ENCODE measurements at places on chromosomes 12 and 14.

- no peak for DNase-seq
These were observed 7.4 kb downstream of the MAP4K5 start for GRCh38 chr14:50524731-50525515.

DNA sequence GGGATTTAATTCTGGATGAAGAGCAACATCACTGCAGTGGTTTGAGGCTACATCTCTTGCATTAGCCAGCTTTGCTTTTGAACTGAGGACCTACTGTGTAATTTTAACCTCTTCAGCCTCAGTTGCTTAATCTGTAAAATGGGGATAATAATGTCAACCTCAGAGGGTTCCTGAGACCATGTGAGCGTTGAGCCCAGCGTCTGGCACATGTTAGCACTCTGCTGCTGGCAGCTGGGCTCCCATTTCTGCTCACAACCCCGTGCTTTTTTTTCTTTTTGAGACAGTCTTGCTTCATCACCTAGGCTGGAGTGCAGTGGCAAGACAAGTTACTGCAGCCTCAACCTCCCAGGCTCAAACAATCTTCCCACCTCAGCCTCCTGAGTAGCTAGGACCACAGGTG is 31.6 kb downstream of the TESC start:
- no peak for DNase-seq

DNA sequence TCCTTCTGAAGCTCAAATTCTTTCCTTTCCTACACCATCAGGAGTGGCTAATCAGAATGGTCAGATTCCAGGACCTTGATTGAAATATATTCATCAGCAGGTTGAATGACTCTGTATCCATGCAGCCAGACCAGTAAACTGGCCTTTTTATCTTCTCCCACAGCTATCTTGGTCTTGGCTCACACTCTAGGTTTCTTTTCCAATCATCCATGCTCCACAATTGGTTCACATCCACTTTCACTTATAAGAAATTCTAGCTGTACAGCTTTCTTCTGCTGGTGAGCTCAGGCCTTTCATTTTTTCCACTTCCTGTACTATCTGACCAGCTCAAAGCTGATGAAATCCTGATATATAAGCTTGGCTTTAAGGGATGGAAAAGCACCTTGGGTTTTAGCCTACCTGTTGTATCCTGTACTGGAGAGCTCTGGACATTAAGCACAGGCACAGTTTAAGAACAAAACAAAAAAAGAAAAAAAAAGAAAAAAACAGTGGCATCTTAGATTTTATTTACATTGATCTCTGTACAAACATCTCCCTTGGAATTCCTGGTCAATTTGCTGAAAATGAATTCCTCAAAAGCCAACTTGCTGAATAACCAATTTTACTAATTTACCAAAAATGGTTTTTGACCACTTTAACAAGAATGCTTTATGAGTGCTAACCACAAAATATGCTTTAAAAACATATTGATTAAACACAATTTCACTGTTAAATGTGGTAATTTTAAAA is 91.6 kb upstream of the PAWR start:
- DNase-seq = no peak

DNA sequence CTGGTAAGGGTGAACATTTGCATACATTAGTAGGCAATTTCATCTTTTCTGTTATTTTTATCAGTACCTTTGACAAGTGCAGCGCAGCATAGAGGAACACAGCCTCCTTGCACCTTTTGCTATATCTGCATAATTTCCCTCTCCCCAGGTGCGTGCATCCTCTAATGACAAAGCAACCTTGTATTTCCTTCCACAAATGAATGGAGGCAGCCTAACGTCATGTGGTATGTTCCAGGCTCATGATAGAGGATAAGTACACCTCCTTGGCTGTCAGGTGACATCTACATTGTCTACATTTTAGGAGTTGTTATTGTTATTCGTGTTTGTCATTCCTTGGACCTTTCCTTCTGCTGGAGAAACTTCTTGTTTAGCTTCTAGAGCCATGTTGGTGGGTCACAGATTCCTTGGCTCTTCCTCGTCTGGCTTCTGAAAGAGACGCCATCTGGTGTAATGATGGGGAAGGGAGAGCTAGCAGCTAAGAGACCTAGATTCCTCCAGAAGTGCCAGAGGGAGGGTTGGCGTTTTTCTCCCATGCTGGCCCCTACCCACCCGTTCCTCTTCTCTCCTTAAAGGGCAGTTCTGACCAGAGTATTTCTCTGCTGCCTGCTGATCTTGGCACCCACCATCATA is 37.0 kb downstream of the EVL start:
- no peak for DNase-seq

DNA sequence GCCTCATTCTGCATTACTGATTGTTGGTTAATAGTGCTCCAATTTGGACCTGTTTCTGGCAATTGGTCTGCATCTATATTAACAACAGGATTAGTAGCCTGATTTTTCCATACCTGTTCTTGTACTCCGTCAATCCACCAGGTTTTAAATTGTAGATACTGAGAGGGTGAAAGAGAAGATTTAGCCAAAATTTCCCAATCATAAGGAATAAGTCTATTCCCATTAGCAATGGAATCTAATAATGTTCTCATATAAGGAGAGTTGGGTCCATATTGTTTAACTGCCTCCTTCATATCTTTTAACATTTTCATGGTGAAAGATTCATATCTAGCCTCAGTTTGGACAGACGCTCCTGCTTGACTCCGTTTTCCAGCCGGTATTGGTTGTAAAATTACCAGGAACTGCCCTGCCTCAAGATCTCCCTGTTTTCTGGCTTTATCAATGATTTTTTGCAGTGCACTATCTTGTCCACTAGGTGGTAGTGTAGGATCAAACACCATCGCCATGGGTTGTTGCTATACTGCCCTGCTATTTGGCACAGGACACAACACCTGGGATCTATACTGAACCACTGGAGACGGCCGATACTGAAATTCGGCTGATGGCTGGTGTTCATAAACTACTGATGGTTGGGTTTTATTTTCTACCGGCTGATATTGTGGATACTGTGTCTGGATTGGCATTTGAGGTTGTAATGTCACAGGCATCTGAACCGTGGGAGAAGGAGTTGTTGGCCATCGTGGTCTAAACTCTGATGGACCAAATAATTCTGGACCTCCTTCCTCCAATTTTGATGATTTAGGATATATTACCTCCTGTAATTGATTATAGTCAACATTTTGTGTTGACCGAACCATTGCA is 25.2 kb downstream of the DHRS4L2 start:
- DNase-seq = peak; percentile 55

DNA sequence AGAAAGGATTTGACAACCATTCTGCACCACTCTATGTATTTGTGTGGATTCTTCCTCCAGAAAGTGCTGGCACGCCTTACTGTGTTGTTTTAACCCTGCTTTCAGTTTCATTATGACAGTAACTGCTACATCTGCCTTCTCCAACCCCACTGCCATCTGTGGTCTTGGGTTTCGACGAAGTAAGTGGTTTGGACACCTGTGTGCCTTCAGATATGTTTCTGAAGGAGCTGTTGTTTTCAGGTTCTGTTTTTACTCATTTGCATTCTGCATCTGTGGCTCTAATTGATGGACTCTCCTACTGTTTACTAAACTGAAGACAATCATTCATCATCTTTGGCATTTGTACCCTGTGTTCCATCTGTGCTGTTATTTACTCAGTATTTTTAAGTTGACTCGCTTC is 4.1 kb downstream of the TSHR start:
- DNase-seq = no peak

- DNase-seq = no peak
These were observed 19.0 kb downstream of the PTGER2 start for GRCh38 chr14:52333108-52333507.

DNA sequence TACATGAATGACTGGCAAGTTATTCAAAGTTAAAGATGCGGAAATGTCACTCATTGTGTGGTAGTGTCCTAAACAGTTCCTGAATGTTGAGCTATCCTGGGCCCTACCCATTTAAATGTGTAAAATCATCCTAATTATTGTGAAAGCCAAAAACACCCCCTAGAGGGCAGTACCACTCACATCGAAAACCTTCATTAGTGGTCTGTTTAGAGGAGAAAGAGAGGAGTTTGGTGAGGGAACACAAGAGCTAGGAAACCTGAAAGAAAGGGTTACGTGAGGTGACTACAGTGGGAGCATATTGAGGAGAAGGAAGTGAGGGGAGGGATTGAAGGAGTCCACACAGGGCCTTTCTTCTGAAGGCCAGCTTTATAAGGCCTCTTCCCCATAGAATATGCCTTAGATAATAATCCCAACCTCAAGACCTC is 2.5 kb upstream of the TEP1 start:
- peak; percentile 58 for DNase-seq

- DNase-seq = no peak
These were observed 52.4 kb upstream of the ESRRB start for GRCh38 chr14:76323331-76324050.

DNA sequence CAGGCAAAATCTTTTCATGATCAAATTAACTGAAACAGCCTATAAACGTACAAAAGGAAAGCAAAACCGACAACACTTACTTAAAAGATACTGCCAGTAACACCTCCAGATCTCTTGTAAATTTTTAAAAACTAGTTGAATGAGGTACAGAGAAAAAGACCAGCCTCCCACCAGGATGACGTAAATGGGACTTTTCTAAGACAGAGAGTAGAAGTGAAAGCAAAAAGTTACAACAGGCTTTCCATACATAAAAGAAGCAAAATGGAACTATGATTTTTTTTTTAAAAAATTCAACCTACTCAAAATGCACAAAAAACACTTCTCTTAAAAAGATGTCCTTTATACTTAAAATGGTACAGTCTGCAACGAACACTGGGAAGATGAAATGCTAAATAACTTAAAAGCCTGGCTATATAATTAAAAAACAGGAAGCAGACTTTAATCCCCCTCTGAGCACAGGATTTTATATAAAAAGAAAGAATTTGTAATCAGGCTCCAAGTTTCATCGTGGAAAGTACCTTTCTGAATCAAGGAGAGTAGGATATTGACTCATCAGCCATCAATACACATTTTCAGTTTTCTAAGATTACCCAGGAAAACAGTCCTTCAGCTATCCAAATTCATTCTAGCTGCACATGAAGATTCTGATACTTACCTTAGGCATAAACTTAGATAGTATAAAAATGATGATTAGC is 14.2 kb upstream of the MYO1A start:
- DNase-seq = no peak

GRCh38 chr12:110543252-110543959 is 39.7 kb downstream of the PPTC7 start:
- peak; percentile 32 for DNase-seq

DNA sequence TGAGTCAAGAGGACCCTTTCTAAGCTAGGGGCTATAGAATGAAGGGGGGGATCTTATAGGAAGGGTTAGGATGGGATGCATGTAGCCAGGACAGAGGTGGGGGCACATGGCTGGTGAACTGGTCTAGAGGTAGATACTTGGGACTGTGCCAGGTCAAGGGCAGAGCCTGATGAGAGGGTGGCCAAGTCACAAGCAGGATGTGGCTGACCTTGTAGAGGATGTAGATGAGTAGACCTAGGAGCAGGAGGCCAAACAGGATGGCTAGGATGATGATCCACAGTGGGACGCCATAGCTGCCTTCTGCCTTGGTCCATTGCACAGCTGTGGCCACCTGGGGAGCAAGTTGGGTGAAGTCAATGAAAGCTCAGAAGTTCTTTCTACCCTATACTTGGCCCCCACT is 12.6 kb upstream of the ZNF385A start:
- DNase-seq = no peak

- peak; percentile 79 for DNase-seq
These were observed at the start of gene RILPL1 for GRCh38 chr12:123533672-123534643. RILPL1 (minus strand) TSS chr12:123533719; CDS start chr12:123533482, 237 bp downstream.

DNA sequence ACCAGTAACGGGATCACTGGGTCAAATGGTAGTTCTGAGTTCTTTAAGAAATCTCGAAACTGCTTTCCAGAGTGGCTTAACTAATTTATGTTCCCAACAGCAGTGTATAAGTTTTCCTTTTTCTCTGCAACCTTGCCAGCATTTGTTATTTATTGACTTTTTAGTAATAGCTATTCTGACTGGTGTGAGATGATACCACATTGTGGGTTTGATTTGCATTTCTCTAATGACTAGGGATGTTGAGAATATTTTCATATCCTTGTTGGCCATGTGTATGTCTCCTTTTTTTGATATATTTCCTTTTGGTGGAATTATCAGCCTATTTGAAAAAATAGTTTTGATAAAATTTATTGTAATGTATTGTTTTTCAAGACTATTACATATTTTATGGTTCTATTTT is 701.2 kb upstream of the FBXO33 start:
- no peak for DNase-seq
